Glutamatergic neuron (in vitro differentiated cells): ENCODE measurements at places on chromosomes 3 and 15. TPM values are rescaled to one million over a fixed set of nuclear protein-coding genes. Genes with fewer than 3 reads are reported as not detected.

ERC2 gene
- 48.3 TPM for total RNA-seq

- peaks cover 14% of the 10 kb centered on the region for H3K4me1 ChIP-seq
- peaks cover 5% of the 10 kb centered on the region for H3K27me3 ChIP-seq
Observed at GRCh38 chr15:69852482-69852881, 245.2 kb downstream of the TLE3 start.

LRRN1 gene
- 127 TPM for total RNA-seq

C3orf70 gene
- 44.5 TPM for total RNA-seq

DNA sequence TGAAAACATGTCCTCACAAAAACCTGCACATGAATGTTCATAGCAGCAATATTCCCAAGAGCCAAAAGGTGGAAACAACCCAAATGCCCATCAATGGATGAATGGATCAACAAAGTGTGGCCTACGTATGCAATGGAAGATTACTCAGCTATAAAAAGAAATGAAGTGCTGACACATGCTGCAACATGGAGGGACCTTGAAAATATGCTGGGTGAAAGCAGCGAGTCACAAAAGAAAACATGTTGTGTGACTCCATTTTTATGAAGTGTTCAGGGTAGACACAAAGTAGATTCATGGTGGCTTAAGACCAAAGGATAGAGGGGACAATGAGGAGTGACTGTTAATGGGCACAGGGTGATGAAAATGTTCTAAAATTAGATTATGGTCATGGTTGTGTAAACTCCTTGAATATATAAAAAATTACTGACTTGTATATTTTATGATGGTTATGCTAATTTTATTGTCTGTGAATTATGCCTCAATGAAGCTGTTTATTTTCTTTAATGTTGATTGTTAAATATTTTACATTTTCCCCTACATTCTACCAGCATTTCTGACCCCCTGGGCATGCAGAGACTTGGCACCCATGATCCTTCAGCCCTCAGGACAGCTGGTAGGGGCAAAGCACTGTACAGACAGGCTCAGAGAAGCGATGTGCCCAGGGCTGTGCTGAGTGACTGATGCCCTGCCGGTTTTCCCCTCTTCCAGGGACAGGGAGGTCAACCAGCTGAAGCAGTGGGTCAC, 37.8 kb downstream of the CFAP100 start:
- no peaks in the 10 kb centered on the region for H3K36me3 ChIP-seq
- peaks cover 4% of the 10 kb centered on the region for H3K27me3 ChIP-seq
- H3K27ac ChIP-seq: no peak overlapping the region
- H3K4me3 ChIP-seq: no peak overlapping the region
- peaks cover 12% of the 10 kb centered on the region for H3K4me1 ChIP-seq

P2RY1 gene
- 0.51 TPM for total RNA-seq

- H3K27me3 ChIP-seq: peaks cover 6% of the 10 kb centered on the region
- peaks cover 20% of the 10 kb centered on the region for H3K4me1 ChIP-seq
- DNase-seq: no peak
- no peaks in the 10 kb centered on the region for H3K36me3 ChIP-seq
- peak overlapping the region; percentile 95 for H3K4me3 ChIP-seq
Observed at GRCh38 chr3:152269831-152270734, 1.4 kb downstream of the MBNL1 start.
